Urinary bladder (tissue), 4 donors: ENCODE measurements at places on chromosomes 6 and 20.

DNA sequence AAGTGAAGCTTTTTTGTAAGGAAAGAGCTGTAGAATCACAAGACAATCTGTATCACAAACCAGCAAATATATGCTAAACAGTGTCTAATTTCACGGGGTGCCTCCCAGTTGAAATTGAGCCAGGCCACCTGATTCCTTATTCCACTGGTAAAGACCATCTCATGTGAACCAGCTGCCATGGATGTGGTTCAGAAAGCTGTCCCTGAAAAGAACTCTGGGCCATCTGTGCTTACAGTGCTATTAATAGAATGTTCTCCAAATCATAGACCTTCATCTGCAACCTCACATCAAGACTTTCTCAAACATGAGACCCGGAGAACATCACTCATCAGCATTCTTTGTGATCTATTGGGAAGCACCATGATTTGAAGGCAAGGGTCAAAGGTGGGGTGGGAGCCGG lies 89.7 kb downstream of the FBXO5 start:
- DNase-seq = no peak

- DNase-seq = no peak
Observed at GRCh38 chr20:57004416-57004815, 262.0 kb downstream of the BMP7 start.

DNA sequence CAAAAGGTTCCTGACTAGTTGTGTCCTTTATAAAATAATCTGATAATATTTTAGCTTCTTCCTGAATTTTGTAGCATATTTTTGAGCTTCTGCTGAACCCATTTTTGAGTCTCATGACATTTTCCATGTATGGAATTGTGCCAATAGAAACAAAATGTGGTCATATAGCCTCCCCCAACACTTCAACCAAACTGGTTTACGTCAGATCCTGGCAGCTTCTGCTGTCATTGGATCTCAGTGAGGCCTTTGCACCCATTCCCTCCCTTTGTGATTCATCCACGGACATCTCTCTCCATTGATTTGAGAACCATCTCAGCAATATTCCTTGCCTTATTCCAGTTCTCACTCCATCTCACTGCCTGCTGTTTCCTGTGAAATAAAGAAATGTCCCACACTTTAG lies 166.0 kb upstream of the PROKR2 start:
- no peak for DNase-seq

DNA sequence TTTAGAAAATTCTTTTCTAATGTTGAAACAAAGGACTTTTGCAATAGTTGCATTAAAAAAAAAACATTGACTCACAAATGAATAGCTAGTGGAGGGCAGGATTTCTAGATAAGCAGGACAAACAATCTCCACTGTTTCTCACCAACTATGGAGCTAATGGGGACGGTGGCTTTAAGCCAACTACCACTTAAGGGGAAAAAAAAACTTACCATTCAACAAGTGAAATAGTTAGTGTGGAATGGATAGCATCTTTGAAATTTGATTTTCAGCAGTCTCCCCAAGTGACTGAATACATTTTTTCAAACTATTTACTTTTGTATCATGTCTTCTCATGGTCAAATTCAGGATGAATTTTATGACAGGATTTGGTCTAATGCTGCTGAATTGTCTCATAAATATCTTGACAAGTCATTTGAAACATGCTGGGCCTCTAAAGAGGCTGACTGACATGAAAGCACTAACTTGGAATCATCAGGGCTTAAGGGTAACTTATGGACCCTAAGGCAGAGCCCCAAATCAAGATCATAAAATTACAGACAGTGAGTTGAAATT lies 100.5 kb downstream of the EYA4 start:
- DNase-seq = peak; percentile 62

DNA sequence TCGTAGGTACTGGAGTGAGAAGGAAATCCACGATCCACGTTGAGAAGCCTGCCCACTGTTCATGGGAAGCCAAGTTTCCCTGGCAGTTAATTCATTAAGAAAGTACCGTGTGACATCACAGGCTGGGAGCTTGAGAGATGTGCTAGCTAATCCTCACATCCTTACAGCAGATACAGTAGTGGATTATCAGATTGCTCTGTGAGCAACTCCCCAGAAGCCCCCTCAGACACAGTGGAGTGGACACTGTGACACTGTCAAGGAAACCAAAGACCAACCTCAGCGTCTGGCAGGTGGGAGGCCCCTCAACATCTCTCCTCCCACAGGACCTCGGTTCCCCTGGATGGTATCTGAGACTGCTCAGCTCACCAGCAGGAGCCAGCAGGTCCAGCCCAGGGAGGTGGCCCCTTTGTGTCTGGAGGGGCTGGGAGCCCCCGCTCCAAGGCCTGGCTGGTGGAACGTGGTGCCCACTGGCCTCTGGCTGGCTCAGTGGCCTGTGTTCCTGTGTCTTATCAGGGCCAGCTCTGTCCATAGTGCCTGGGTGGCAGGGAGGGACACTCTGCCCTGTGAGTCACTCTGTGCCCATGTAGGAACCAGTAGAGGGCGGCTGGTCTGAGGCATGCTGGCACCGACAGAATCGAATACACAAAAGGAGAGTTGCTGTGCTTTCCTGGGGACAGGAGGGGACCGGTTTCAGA lies 7.2 kb downstream of the PYGB start:
- no peak for DNase-seq
